ENCODE measurements at places on chromosomes 11 and 22.

- DNase-seq, result no peak
These were observed 18.7 kb downstream of the CACNG2 start for GRCh38 chr22:36684841-36685240.

GRCh38 chr11:33725496-33725895 is 10.7 kb downstream of the CD59 start:
- DNase-seq, result no peak

GRCh38 chr11:115775846-115776245 is 271.6 kb upstream of the CADM1 start:
- DNase-seq, result no peak

- DNase-seq, result no peak
These were observed 242.0 kb downstream of the TENM4 start for GRCh38 chr11:79198898-79199250.

DNA sequence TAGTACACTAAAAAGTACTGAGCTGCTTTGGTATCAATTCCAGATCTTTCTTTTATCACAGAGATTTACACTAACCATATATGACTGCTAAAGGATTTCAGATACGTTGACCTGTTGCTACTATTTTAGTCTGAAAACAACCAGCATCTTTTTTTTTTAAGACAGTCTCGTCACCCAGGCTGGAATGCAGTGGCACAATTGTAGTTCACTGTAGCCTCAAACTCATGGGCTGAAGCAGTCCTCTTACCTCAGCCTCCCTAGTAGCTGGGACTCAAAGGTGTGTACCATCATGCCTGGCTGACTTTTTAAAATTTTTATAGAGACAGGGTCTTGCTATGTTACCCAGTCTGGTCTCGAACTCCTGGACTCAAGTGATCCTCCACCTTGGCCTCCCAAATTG is 24.2 kb upstream of the L3MBTL2 start:
- no peak for DNase-seq

All from brain pericyte (primary cell).